ENCODE measurements at places on chromosomes 1 and 21.

DNA sequence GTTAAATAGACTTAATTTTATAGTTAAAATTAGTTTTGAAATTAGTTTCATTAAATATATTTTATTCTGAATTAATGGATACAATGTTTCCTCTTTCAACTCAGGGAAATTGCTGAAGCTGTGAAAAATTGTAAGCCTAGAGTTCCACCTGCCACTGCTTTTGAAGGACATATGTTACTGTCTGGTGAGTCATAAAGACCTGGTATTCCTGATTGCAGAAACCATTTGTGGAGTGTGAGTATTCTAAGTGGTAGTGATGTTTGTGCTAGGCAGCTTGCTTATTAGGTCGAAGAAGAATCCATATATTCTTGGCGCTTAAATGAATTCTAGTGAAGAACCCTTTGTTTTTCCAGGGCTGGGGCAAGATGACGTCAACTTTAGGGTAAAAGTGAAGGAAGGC is 34.0 kb downstream of the MTR start:
- no peak for DNase-seq

DNA sequence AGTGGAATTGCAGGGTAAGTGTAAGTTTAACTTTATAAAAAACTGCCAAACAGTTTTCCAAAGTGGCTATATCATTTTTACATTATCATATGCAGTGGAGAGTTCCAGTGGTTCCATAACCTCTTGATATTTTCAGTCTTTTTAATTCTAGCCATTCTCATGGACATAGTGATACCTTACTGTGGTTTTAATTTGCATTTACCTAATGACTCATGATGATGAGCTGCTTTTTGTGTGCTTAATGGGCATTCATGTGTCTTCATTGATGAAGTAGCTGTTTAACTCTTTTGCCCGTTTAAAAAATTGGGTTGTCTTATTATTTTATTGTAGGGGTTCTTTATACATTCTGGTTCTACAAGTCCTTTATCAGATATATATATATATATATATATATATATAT is 29.4 kb downstream of the SNX27 start:
- no peak for DNase-seq

GRCh38 chr1:16080422-16081150 is 7.1 kb upstream of the FAM131C start:
- no peak for DNase-seq

DNA sequence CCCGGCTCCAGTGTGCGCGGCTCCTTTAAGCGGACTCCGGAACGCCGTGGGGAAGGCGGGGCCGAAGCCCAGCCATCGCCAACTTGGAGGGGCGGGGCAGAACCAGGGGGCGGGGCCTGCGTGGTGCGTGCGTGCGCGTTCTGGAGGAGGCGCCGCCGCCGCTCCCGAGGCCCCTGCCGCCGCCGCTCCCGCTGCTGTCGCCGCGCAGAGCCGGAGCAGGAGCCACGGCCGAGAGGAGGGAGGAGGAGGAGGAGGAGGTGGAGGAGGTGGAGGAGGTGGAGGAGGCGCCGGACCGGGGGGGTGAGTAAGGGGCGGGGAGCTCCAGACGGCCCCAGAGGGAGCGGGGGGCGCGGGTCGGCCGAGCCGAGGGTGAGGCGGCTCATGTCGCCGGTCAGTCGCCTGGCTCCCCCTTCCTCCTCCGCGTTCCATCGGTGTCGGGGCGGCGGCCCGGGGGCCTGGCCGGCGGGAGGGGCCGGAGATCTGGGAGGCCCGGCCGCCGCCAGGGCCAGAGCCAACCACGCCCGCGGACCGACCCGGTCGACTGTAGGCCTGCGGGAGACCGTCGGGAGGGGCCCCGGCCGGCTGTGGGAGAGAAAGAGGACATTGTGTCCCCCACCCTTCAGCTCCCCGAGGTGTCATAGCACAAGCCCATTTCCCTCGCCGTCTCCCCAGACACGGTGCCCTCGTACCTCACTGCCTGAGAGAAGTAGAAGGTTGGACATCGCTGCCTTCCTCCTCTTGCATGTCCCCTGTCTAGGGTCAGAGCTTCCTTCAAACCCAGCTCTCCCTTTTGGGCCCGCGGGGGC is at the start of gene RAP1A:
RAP1A (plus strand) TSS at position 155 of the 806 bp plus-strand sequence. CDS start 71,572 bp downstream, outside the sequence.
- peak; percentile 87 for DNase-seq

GRCh38 chr1:168794057-168794456 is 65.1 kb upstream of the DPT start:
- DNase-seq: no peak

DNA sequence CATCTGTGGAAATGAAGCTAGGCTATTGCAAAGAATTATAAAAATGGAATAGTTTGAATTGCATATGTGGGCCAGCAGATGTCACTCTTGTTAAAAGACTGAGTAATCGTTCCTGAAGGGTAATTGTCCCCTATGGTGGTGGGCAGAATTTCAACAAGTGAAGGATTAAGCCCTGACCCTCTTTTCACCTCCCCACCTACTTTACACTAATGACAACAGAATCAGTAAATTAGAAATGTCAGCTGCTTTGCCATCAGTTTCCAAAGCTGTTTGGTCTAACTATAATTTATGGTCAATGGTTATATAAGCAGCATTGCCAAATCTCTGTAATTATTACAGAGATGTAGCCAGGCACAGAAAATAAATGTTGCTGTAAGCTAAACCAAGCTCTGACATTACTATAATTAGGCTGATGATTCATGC is 898.6 kb downstream of the AMY1C start:
- no peak for DNase-seq

- no peak for DNase-seq
Measured at GRCh38 chr1:67648582-67649326, 36.2 kb upstream of the GADD45A start.

DNA sequence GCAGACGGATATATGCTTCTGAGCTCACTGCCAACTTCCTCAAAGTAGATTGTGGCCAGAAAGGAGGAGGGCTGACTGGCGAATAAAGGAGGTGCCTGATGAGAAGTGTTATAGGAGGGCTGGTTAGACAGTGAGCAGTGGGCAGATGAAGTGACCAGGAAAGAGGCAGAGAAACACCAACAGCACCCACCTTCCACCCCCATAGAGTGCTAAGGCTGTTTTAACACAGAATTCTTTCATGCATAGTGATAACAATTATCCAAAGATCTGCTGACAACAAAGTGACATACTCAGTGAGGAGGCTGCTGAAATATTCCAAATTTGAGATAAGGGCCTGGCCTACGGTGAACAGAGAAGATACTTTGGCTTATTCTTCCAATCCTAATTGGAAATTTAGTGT is 21.2 kb upstream of the MTR start:
- no peak for DNase-seq

GRCh38 chr1:169201084-169201619 is 94.7 kb downstream of the ATP1B1 start:
- no peak for DNase-seq

GRCh38 chr21:45997495-45998275 is 16.1 kb downstream of the COL6A1 start:
- DNase-seq: no peak

- DNase-seq: peak; percentile 84
Measured at GRCh38 chr21:41958886-41959563, 5.2 kb upstream of the C2CD2 start.

DNA sequence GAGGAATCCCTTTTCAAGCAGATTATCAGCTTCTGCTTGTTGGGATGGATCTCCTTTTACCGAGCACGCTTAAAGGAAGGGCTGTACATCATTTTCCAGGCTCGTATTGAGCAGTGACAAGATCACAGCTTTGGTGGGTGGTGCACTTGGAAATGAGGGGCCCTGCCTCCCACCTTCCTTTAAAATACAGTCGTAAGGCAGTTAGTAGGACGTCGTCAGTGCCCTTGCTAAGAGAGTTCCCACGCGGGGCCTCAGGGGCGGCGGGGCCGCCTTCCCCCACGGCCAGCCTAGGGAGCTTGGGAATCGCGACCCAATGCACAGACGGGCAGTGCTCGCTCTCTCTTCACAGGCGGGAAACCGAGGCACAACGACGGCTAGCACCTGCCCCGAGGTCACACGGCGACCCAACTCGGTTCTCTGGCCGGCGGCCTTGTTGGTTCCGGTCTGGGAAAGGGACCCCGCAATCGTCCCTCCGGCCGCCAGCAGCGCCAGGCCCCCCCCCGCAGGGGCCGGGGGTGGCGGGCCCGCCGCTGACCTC is 58.6 kb downstream of the H3-3A start:
- no peak for DNase-seq

GRCh38 chr1:61332196-61332753 is 249.9 kb downstream of the NFIA start:
- no peak for DNase-seq

DNA sequence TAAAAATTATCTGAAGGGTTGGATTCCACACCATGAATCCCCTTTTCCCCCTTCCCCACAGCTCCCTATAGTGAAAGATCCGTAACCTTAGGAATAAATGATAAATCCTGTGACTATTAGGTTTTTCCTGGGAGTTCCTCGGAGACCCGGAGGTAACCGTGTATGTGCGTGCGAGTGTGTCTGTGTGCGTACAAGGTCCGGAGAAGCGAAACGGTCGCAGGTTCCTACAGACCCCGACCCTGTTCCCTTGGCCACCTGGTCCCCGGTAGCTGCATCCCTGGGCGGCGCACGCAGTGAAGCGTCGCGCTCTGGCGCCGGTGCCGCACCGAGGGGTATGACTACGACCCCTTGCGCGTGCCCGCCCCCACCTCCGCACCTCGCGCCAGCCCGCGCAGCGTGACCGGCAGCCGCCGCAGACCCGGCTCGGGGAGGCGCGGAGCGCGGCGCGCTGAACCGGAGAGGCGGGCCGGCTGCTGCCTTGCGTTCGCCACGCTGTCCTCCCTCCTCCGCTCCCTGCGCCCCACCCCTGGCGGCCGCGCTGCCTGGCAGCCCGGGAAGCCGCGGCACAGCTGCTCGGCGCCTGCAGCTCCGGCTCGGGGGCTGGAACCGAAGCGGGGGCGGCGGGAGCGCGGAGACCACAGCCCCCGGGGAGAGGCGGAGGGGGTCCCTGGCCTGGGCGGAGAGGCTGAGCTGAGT is at the start of gene AK5:
AK5 (plus strand) TSS at position 529 of the 696 bp plus-strand sequence. CDS start 295 bp downstream, outside the sequence.
- DNase-seq: peak; percentile 34

GRCh38 chr1:190022709-190023108 is 455.0 kb downstream of the BRINP3 start:
- DNase-seq: no peak

GRCh38 chr1:161080441-161081405 is 8.6 kb downstream of the NECTIN4 start:
- no peak for DNase-seq

DNA sequence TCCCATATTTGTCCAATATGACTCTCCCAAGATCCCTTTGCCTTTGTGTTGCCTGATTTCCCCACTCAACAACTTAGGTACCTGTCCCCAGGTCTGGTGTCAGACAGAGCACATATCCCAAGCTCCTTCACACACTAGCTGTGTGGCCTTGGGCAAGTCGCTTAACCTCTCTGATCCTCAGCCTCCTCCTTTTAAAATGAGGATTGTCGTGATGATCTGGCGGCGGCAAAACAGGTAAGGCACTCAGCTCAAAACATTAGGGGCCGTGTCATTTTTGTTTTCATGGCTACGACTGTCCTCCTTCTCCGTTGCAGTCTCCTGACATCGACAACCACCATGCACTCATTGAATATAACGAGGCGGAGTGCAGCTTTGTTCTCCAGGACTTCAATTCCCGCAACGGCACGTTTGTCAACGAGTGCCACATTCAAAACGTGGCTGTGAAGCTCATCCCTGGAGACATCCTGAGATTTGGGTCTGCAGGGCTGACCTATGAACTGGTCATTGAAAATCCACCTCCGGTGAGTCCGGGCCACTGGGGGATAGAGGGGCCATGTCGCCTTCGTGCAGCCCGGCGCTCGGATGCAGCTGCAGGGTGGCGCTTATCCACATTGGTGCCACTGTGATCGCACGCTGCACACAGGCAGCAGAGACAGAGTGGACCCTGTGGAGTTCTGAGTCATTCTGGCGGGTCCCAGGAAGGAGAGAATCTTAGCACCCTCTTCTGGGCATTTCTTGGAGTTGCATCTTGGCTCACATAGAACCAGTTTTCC is 25.2 kb downstream of the FHAD1 start:
- peak; percentile 46 for DNase-seq

- DNase-seq: peak; percentile 63
Measured at GRCh38 chr21:35232545-35233176, 183.6 kb upstream of the RUNX1 start.

- no peak for DNase-seq
Measured at GRCh38 chr1:238499021-238499420, 608.3 kb upstream of the ZP4 start.

- no peak for DNase-seq
Measured at GRCh38 chr1:89906088-89906487, 85.3 kb downstream of the LRRC8D start.

DNA sequence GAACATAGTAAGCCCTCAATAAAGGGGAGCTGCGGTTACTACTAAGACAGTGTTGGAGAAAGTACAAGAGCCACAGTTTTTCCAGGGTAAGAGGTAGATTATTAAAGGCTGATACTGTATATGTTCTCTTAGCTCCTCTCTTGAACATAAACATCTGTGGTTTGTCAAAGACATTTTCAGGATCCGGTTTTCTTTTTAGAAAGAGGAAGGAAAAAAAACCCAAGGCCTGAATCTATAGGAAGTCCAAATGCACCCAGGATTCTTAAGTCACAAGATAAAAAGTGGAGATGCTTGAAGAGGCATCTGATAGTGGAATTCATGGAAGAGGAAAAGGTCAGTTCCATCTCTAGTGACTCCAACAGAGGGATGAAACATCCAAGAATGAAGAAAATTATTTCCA is 24.6 kb upstream of the SLC45A3 start:
- no peak for DNase-seq

DNA sequence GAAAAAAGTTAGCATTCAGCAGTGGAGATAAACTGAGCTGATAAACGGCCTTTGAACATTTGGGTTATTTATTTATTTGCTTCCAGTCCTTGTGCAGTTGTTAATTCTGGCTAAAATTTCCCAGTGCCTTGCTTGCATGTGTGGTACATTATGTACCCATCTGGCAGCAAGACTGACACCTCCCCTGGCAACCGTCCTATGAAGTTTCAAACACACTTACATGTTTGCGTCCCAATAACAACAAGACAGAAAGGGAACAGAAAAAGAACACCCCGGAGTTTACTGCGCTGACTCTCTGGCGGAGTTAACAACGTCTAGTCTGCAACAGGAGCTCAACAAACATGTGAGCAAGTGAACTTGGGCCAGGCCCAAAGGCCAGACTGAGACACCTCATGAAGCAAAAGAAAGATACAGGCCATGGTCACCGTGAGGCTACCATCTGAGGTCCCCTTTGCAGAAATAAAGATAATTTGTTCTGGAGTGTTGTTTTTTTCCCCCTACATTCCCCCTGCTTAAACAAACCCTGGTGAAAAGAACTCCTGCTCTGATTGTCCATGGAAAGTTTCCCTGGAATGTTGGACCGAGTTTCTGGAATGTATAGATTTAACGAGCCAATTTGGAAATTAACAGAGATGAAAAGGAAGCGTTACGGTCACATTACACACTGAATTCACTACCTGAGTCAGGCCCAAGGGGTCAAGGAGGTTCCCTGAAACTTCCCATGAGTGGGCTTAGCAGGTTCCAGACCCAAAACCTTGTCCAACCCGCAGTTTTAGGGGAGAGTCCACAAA is 33.4 kb downstream of the TRABD2B start:
- no peak for DNase-seq

Measured in T1000 (cell line).